Stimulated activated CD4-positive, alpha-beta T cell treated with anti-CD3 and anti-CD28 coated beads, Interleukin-1b, Interleukin-23, amount 100 ng/mL, for 4 hours (primary cell): ENCODE measurements at places on chromosomes 7 and 10.
A peak's percentile ranks its signal among the peaks of the same experiment; 100 is the strongest.

DNA sequence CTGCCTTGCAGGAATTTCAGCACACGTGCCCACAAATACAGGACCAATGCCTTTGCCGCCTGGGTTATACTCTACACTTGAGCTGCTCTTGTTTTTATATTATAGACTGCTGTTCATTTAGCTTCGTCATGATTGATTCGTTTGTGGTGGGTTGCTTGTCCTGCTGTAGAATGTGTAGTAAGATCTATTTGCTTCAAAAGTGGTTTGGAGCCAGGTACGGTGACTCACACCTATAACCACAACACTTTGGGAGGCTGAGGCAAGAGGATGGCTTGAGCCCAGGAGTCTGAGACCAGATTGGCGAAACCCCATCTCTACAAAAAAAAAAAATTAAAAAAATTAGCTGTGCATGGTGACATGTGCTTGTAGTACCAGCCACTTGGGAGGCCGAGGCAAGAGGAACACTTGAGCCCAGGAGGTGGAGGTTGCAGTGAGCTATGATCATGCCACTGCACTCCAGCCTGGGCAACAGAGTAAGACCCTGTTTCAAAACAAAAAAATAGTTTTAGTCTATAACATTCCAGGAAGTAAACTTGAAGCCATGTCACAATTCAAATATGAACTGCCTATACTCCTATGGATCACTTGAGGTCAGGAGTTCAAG, 9.0 kb upstream of the RHBDD2 start:
- DNase-seq, result no peak

DNA sequence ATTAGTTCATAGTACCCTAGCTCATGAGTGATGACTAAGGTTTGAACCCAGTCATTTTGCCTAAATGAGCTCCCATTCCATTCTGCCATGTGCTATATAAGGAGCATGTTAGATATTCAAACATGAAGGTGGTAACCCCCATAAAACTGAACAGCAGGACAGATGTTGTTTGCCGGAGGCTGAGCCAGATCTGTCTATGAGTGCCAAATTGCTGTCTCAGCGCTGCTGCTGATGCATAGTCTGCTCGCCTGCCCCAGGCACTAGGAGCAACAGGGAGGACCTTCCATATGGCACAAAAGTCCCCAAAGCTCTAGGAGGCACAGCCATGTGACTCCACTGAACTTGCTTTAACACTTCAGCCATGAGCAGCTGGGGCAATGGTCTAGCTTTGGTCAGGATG, 466.0 kb upstream of the GHITM start:
- DNase-seq, result no peak

DNA sequence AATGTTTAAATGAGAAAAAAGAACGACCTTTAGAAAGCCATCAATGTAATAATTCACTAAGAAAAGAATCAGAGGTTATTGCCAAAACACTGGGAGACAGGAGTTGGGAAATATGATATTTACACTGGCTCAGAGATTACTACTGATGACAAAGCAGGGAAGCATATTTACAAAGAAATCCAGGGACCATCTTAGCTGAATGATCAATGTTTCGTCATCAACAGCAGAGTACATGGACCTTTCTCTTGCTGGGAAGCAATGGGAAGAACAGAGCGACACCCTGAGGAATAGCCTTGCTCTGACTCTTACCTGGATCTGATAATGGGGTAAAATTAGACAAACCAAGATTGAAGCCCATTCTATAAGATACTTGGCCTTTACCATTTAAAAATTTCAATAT, 1293.5 kb downstream of the XPNPEP1 start:
- DNase-seq, result no peak

GRCh38 chr7:127887631-127888030, 143.6 kb downstream of the LRRC4 start:
- no peak for DNase-seq

DNA sequence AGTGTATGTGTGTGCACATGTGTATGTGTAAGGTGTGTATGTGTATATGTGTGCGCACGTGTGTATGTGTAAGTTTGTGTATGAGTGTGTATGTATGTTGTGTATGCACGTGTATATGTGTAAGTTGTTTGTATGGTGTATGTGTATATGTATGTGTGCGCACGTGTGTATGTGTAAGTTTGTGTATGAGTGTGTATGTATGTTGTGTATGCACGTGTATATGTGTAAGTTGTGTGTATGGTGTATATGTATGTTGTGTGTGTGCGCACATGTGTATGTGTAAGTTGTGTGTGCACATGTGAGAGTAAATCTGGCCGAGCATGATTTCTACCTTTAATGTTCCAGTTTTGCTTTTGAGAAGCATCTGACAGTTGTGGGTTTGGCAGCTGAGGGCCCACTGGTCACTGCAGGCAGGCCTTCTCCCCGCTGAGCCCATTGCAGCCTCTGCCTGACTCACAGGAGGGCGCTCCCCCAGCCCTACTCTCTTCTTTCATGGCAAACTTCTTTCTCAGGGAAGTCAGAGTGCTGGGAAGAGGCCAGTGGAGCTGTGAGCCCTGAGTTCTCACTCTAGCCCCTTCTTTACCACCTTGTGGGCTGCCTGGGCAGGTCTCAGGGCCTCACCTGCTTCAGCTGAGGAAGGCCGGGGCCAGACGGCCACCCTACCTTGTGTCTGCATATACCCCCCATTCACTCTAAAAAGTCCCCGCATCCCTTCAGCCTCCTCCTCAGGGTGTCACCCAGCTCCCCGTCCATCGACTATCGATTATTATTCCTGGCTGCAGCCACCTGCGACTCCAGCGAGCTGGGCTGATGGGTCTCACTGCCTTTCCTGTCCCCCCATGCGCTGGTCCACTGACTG, 11.2 kb downstream of the WDR86 start:
- no peak for DNase-seq

DNA sequence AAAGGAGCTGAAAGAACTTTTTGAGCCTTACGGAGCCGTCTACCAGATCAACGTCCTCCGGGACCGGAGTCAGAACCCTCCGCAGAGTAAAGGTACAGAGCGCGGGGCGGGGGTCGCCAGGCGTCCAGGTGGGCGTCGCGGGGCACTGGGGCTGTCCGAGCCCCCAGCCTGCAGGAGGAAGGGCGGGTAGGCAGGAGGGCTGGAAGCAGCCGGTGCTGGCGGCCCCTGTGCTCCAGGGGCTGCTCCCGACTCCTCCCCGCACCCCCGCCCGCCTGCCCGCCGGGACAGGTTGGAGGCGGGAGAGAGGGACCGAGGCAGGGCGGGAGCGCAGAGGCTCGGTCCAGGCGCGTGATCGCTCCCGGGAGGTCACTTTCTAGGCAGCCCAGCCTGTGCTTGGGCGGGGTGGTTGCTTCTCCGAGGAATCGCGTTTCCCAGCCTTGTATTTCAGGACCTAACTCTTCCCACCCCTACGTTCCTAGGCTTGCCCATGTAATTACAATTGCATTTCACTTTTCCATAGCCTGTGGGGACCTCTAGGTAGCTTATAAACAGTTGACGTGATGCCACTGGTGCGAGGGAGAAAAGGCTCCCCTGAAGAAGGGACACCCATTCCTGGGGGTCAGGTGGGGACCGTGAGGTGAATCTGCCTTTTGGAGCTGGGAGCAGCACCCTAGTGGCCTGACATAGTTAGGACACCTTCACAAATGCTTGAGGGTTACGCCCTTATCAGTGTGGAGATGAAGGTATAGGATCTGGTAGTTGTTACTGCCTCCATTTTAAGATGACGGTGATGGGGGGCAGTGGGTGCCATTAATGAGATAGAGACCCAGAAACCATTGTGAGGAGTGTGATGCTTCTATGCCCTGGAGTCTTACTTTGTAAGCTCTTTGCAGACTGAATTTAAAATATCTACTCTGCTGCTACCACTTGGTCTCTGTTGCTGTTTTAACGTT, 148.2 kb downstream of the CELF2 start:
- DNase-seq, result no peak

DNA sequence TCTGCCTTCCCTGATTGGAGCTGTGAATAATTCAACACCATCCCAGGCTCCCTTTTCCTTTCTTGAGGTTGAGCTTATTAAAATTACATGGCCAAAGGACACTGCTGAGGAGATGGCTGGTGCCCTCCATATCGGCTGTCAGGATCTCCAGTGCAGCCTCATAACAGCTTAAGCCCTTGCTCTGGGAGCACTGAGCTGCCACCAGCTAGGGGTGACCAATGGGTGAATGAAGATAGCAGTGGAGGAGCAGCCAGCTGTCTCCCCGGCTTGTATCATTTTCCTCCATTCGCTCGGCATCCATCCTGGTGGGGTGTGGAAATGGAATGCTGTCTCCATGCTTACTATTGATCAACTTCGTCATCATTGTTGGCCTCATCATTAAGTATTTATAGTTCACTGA, 154.6 kb downstream of the TMEM178B start:
- no peak for DNase-seq

DNA sequence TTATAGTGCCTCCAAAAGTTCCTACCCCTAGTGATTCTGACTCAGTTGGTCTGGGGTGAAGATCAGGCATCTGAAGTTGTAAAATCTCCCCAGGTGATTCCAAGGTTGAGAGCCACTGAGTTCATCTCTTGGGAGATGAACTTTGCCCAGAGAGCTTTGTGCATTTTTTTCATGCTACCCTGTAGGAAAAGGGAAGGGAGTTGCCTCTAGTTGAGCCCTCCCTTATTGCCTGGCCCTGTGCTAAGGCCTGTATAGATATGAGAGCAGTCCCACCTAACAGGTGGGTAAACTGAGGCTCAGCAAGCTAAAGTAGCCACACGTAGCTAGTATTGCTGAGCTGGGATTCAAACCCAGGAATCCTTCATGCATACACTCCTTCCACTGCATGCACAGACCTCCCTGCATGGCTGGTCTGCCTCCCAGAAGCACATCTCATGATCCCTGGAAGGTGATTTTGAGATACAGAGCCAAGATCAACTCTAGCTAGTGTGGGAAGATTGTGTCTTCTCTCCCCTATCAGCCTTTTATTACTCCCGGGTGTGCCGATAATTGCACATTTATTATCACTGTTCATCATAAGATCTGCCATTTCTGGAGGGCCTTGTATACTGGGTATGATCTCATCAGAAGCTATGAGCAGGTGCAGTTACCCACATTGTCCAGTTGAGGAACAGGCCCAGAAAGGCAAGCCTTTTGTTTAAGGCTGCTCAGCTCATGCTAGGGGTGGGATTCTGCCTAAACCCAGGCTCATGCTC, 47.0 kb downstream of the TBATA start:
- no peak for DNase-seq

- DNase-seq, result no peak
Measured at GRCh38 chr10:125866421-125867029, 14.6 kb downstream of the DHX32 start.

GRCh38 chr7:131546583-131547141, 9.8 kb downstream of the PODXL start:
- peak; percentile 16 for DNase-seq

DNA sequence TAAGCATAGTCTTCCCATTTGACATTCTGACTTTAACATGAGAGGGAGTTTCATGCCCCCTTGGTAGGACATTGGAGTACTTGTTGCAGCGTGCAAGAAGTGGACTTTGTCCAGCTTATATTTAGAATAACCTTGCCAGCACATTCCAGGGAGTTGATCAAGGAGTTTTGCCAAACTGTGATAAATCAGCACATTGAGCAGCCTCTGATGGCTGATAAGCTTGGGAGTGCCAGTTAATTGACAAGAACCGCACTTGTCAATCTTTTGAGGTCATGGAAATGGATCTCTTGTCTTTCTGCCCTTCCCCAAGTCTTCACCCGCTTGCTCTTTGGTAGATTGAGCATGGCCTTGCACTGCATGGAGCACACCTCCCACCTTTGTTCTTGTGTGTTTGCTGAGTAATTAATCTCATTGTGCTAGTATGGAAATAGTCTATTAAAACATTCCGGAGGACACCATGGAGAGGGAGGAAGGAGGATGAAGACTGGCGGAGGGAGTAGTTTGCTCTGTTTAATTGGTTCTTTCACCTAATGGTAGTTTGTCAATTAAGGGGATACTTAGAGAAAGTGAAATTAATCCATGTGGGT, 668.5 kb upstream of the GALNT17 start:
- DNase-seq, result no peak

- no peak for DNase-seq
Measured at GRCh38 chr10:99080275-99080945, 155.2 kb downstream of the HPSE2 start.

DNA sequence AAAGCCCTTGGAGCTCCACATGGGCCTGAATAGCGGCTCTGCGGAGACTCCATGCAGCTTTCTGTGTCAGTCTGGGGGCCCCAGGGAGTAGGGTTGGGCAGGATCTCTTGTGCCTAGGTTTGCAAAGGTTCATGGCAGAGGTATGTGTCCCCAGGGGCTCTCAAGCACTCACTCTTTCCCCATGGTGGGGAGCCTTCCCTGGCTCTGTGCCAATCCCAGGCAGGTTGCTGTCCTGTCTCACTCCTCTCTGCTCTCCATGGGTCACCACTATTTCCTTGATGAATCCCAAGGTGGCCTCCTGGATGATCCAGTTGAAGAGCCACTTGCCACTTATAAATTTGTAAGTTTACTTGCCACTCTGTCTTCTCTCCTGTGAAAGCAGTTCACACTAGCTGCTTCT, 238.4 kb downstream of the CCDC7 start:
- DNase-seq, result no peak

DNA sequence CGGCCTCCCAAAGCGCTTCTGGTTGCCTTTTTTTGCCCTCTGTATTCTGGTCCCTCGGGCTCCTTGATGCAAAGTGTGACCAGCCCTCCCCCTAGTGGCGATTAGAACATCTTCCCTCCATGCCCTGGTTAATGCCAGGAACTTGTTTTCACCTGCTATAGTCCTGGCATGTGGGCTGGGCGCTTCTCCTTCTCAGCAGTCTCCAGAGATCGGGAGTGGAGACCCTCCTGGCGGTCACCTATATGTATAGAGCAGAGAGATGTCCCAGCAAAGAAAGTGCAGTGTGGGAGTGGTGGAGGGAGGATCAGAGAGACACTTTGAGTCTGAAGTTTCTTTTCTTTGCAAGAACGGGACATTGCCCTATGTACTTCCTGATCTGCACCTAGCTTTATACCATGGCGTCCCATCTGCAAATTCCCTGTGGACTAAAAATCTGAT, 264.1 kb downstream of the OTUD1 start:
- peak; percentile 23 for DNase-seq

- no peak for DNase-seq
Measured at GRCh38 chr7:96667026-96667425, 42.6 kb downstream of the SEM1 start.

DNA sequence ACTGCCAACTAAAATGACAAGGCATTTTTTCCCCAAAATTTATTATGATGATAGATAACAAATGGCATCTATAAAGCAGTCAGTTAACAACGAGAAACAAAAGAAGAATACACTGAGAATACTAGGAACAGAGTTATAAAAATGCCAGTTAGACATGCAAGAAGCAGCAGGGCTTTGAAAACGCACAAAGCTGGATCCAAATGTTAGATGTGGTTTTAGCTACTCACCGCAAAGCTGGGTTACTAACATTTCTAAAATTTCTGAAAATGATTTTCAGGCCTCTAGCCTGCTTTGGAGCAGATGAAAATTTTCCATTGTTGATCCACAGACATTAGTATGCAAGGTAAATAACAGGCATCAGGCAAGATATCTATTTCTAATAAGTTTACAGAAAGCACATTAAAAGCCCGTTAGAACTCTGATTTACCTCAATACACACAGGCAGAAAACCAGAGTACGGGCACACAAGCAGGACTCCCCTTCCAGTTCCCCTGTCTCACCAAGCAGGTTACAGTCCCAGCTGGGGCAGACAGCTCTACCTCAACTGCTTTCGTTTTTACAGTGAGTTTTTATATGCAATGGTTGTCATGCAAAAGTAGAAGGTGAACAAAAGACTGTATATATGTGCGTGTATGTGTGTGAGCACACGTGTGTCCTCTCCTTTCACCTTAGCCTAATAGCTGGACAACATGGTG, 37.9 kb downstream of the GLI3 start:
- no peak for DNase-seq

- DNase-seq, result no peak
Measured at GRCh38 chr7:28813243-28813962, 144.7 kb downstream of the TRIL start.
